ENCODE measurements at places on chromosomes 1 and 21. TPM values are rescaled to one million over a fixed set of nuclear protein-coding genes. Genes with fewer than 3 reads are reported as not detected.

DNA sequence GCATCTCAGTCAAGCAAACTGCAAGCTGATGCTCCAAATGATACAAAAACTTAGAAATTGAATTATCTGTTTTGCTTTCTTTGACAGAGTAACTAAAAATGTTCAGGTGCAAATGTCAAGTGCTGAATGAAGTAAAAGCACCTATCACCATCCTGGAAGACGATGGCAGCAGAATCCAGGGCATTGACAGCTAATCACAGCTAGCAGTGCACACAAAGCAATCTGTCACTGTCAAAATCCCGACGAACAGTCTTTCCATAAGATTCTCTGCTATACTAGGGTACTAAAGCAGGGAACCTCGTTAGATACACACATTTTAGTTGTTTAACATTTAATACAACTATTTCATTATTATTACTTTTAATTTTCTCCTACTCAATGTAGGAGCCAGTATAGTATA, 233.3 kb downstream of the BRINP3 start:
- DNase-seq, result no peak

RPS8 gene
- total RNA-seq, result 2,312 TPM

- no peak for DNase-seq
Observed at GRCh38 chr21:41411449-41412089, 14.5 kb upstream of the MX1 start.

- peak; percentile 45 for DNase-seq
Observed at GRCh38 chr1:246117066-246117791, 389.9 kb downstream of the SMYD3 start.

- no peak for DNase-seq
Observed at GRCh38 chr1:201259476-201260235, 23.6 kb upstream of the PKP1 start.

UBL4B gene
- total RNA-seq, result not detected

FCN3 gene
- 2.1 TPM for total RNA-seq

MYCL gene
- 84.3 TPM for total RNA-seq

HCRTR1 gene
- total RNA-seq, result not detected

GRCh38 chr1:26184883-26185282, 5.5 kb upstream of the CATSPER4 start:
- no peak for DNase-seq

DNA sequence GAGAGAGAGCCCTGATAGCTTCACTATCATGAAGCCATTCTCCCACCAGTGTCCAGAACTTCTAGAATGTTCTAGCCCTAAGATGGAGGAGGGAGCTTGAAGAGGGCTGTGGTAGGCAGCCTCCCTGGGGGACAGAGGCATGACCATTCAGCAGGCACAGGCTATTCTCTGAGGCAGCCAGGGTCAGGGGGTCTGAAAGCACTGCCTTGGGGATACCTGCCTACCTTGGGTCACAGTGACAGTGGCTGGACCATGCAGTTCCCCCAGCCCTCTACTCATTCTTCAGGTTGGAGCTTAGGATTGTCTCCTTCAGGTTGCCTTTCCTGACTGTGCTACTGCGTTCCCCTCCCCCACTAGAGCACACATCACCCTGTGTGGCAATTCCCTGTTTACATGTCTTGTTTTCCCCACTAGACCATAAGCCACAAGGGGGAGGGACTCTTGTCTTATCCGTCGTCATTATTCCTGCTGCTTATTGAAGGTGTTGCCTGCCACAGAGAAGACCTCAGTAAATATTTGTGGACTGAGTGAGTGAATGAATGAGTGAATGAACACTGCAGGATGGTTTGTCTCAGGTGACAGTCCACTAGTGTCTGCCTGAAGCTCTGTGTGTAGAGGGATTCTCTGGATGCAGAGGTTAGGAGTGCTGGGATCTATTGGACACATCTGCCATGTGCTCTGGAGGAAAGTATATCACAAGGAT, 5.2 kb downstream of the ZDHHC18 start:
- no peak for DNase-seq

FOXD2 gene
- total RNA-seq, result 0.34 TPM

OR6N1 gene
- not detected for total RNA-seq

DNA sequence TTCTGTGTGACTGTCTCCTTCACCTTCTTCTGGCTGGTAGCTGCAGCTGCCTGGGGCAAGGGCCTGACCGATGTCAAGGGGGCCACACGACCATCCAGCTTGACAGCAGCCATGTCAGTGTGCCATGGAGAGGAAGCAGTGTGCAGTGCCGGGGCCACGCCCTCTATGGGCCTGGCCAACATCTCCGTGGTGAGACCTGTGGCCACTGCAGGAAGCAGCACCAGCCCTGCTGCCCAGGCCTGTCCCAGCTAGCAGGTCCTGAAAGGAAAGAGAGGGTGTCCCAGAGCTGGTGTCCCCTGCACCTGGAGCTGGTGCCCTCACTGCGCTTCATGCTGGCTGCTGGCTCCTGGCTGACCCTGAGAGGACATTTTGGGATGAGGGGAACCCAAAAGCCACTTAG, 5.9 kb upstream of the ATXN7L2 start:
- DNase-seq, result no peak

- no peak for DNase-seq
Observed at GRCh38 chr1:223337174-223337869, 26.7 kb downstream of the SUSD4 start.

CFHR1 gene
- total RNA-seq, result 2.3 TPM

DNA sequence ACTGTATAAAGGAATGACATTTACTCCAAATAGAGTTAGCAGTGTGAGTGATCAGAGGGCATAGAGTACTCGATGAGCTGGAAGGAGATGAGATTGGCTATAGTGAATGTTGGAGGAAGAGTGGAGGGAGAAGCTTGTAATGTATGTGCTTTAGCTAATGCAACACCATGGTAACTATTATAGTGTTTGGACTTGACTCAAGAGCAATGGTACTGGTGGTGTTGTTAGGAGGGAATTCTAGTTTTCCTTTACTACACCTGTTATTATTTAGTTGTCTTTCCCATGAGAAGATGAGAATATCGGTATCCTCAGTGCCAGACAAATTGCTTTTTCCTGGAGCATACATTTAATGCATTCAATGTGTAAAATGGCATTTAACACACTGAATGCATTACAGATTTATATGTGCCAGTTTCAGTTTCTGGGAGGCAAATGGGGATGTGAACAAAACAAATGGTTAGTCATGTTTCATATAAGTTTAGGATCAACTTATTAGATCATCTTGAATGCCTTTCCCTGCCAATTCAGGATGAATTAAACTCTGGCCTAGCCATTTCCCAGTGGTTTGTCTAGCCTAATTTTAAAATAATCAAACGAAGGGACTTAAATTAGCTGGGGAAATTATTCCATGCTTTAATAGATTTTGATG, 291.1 kb upstream of the ADAMTS5 start:
- no peak for DNase-seq

DNA sequence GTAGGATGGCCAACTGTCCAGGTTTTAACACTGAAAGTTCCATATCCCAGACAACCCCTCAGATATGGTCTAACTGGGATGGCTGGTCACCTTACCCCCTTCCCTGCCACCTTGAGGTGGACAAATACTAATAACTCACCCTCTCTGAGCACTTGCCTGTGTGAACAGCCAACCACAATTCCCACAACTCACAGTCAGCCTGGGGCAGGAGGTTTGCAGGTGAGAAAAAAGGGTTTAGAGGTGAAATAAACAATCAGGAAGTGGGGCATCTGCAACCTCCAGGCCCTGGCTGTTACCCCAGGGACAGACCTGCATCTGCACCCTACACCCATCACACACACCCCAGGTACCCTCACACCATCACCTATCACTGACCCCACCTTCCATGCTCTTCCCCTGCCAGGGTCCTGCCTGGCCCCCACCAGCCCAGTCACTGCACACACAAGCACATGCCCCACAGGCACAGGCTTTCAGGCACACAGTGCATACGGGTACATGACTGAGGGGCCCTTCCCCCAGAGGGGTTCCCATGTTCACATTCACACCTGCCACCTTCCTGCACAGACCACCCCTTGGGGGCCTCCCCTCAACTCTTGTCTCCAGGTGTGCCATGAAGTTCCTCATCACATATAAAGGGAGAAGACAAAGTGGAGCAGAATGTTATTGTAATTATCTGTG, 679.5 kb downstream of the MATN1 start:
- DNase-seq, result peak; percentile 38
